ENCODE measurements at places on chromosomes 3 and 15.
A peak's percentile ranks its signal among the peaks of the same experiment; 100 is the strongest.

- DNase-seq = no peak
Measured at GRCh38 chr3:59580996-59581395, 531.2 kb upstream of the CFAP20DC start.

GRCh38 chr3:30597131-30597768, 9.2 kb upstream of the TGFBR2 start:
- no peak for DNase-seq

DNA sequence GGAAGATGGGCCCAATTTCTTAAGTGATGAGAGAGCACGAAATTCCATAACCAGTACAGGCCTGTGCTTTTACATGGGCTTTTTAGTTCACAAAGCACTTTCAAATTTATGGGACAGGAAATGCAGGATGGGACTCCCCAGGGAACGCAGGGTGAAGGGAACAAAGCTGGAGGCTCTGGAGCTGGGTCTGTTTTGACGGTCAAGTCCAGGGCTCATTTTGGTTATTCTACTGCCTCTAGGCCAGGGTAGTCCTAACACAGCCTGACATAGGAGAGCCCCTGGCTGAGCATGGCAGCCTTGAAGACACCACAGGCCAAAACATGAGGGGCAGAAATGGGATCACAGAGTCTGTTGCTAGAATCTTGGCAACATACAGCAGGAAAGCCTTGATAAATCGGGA, 33.5 kb downstream of the HCLS1 start:
- no peak for DNase-seq

DNA sequence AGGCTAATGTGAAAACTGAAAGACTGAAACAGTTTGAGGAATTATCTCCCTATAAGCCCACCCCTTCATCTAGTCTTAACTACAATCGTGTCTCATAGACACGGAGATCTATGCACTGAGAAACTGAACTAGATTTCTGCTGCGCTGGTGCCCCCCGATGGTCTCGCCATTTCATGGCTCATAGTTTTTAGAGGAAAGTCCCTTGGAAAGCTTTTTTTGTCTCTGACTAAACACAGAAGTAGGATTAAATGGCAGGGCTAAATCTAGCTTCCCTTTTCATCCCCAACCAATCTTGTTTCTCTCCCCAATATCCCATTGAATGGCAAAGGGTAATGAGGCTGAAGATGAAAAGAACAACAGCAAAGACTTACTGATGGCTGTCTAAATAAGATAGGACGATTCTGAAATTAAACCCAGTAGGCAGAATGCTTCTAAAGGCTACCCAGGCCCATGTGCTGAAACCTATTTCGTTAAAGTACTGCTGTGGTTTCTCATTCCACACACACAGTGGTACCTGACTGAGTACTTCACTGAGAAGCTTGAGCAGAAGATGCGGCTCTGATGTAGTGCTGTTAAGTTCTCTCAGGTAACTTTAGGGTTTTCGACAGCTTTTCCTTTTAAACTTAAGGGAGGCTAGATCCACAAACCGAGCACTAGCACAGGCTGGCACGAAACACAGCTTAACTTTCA, 142.7 kb downstream of the GADL1 start:
- DNase-seq = peak; percentile 30

DNA sequence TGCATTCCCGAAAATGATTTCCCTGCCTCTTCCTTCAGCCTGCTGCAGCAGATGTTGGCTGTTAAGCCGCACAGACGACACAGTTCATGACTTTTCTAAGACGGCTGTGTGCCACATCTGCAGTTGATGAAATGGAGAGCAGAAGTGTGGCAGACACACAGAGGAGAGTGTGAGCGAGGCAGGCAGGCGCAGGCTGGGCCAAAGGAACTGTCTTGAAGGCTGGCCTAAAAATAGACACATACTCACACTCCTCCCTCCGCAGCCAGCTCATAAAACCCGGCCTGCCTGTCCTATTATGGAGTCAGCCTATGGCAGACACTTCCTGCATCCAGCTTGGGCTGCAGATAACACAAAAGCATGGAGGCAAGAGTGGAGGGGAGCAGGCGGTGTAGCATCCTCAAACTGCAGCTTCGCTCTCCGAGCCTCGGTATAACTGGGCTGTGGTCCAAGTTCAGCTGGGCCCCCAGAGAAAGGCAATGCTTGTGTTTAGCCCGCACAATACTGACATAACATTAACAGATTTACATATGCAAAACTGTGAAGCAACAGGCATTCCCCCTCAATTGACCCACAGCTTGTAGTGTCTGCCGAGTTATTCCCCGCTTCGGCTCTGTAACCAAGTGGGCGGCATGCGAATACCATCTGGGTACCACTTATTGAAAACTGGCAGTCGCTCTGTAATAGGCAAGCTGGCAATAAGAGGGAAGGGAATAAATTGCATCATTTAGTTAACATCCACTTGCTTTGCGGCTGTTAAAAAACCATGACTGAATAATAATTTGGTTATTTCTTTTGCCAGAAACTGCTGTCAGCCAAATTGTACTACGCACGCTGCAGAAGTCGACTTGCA, 40.8 kb downstream of the FOXP1 start:
- peak; percentile 81 for DNase-seq

DNA sequence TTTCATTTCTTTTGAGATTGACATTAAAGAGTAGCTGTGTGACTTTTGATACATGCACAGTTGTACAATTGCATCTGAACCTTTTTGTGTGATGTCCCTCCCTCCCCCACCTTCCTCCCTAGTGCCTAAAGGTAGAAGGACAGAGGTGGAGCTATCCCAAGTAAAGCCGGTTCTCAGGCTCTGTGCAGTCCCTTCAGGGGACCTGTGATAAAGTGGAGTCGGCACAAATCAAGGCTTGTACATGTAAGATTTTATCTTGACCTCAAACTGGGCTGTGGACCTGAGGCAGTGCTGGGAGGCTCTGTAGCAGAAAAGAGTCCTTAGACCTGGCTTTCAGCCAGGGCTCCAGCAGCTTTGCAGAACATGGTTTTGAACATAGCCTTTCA, 55.5 kb upstream of the CMTM7 start:
- DNase-seq = no peak

DNA sequence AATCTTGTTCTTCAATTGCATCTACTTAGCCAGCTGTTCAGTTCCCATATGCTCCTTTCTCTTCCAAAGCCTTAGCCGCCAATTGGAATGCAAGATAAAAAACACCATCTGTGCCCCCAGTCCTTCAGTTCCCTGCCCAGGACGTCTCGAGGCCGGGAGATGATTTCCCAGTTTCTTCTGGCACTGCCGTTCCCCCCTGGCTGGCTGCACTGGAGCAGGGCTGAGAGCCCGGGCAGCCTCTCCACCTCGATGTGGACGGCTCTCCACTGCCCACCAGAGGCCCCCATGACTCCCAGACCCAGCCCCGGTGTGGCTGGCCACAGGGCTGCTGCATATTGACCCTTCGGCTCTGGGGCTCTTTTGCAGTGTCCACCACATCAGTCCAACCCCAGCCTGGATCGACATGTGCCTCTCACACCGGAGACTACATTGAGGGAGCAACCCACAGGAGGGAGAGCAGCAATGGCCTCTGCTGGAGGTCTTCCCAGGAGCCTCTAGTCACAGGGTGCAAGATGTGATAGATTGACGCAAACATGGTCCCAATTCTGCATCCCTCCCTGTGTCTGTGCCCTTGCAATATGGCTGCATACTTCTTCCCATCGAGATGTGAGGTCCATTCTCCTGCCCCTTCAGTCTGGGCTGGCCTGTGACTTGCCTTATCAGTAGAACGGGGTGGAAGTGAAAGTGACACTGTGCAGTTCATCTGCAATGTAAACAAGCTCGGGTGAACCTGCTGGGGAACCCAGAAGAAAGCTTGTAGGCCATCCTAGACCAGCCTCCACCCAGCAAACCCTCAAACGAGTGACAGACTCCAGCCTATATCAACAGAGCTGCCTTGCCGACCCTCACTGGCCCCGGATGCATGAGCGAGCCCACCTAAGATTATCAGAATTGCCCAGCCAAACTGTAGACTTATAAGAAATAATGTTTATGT, 52.3 kb upstream of the PRR20G start:
- DNase-seq = peak; percentile 2

DNA sequence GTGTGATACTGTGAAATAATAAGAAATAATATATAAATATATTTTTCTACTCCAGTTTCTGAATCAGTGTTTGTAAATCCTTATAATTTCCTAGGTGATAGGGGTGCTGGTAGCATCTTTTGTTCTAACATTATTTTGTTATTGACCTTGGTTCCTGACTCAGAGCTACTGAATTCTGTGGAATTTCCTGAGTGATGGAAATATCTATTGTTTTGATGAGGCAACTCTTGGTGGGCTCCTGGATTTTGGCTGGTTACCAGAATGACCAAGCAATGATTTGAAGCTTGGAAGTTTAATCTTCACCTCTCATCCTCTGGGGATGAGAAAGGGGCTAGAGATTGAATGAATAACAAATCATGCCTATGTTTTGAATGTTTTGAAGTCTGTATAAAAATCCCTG, 377.3 kb downstream of the LPP start:
- DNase-seq = no peak

GRCh38 chr15:65929573-65929972, 60.3 kb downstream of the RAB11A start:
- DNase-seq = no peak

- no peak for DNase-seq
Measured at GRCh38 chr3:81425198-81425868, 336.1 kb downstream of the GBE1 start.

- DNase-seq = no peak
Measured at GRCh38 chr3:76310089-76310488, 524.7 kb upstream of the ZNF717 start.

DNA sequence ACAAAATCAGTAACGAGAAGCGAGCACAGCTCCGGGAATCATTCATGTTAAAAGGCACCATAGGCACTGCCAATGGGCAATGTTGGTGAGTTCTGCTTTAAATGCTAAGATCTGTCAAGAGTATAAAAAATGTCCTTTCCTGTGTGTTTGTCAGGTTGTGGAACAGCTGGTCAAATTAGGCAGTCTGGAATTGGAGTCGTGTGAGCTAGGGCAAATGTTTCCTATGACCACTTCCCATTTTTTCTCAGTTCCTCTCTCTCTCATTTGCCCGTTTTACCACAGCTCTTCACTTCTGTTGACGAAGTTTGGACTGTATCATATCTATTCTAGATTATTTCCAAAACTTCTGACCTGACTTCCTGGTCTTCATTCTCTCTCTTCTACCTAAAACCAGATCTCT, 60.8 kb upstream of the GOLIM4 start:
- DNase-seq = peak; percentile 15

DNA sequence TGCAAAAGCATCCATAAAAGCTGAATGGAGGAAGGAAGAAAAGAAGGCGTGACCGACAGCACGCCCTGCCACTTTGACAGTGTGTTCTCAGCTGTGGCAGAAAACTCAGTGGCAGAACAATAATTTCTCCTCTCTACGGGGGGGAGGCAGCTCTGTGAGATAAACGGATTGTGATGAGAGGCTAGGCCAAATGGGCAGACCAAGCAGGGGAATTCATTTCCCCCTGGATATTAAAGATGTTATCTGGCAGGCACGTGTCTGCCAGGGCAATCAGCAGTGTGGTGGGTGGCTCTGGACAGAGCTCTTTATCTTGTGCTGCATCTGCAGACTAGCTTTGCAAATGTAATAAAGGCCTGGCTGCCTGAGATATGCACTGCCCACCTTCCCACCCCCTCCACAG, 1.9 kb upstream of the RMDN3 start:
- DNase-seq = no peak

- no peak for DNase-seq
Measured at GRCh38 chr3:101941318-101942040, 92.2 kb downstream of the NFKBIZ start.

- no peak for DNase-seq
Measured at GRCh38 chr3:47348411-47349154, 32.2 kb upstream of the PTPN23 start.

GRCh38 chr3:150414258-150414657, 6.2 kb downstream of the TSC22D2 start:
- peak; percentile 96 for DNase-seq

- DNase-seq = peak; percentile 1
Measured at GRCh38 chr3:130609166-130609979, 92.4 kb downstream of the COL6A6 start.

GRCh38 chr3:126937973-126938372, 44.9 kb upstream of the PLXNA1 start:
- DNase-seq = no peak

- peak; percentile 18 for DNase-seq
Measured at GRCh38 chr3:73734211-73735089, 109.7 kb upstream of the PDZRN3 start.

DNA sequence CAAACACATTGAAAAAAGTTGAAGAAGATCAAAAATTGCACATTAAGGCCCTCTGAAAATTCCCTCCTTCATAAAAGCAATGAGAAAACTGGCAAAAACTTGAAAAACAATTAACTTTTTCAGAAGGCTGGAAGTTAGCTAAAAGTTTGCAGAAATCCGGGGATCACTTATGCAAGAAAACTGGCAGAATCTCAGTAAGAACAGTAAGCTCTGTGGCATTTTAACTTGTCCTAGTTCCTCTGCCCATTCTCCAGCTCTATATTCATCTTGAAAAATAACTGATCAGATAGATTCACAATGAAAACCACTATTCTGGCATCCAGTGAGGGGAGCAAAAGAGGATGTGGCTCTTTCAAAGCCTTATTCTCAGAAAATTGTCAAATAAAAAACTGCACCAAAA, 566.8 kb downstream of the NTRK3 start:
- DNase-seq = no peak

DNA sequence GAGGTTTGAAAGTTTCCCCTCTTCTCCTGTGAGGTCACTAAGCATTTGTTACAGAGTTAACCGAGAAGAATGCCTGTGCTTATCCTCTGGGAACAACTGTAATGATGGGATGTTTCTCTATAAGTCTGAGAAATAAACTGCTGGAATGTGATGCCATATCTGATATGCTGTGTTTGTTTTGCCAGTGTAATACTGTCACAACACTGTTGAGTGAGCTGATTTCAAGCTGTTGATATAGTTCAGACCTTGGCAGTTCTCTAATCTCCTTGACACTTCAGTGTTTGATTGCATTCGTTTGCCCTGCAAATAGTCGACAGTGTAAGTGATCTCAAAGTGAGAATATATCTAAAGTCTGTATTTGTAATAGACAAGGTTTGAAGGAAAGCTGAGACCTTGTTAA, 73.3 kb downstream of the PTPRG start:
- DNase-seq = no peak

DNA sequence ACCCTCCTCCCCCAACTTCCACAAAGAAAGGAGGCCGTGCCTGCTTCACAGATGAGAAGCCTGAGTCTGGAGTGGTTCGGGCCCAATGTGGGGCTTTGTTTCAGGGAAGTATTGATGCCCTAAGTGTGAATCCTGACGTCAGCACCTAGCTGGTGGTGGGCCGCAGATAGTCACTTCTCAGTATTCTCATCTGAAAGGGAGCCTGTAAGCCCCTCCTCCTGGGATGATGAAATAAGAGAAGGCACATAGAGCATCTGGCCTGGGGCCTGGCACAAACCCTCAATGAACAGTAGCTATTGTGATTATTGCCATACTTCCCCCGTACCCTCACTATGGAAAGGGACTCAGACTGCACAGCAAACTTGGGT, 24.8 kb downstream of the LINGO1 start:
- DNase-seq = peak; percentile 84

- no peak for DNase-seq
Measured at GRCh38 chr3:19284974-19285373, 136.7 kb downstream of the KCNH8 start.

All from pons (tissue), 1 donor.